Glutamatergic neuron (in vitro differentiated cells): ENCODE measurements at places on chromosomes 7 and 10.

GRCh38 chr10:73205081-73205480 is 37.2 kb downstream of the FAM149B1 start:
- no peak for DNase-seq
- H3K36me3 ChIP-seq = peaks cover 13% of the 10 kb centered on the region
- H3K4me3 ChIP-seq = no peak overlapping the region

DNA sequence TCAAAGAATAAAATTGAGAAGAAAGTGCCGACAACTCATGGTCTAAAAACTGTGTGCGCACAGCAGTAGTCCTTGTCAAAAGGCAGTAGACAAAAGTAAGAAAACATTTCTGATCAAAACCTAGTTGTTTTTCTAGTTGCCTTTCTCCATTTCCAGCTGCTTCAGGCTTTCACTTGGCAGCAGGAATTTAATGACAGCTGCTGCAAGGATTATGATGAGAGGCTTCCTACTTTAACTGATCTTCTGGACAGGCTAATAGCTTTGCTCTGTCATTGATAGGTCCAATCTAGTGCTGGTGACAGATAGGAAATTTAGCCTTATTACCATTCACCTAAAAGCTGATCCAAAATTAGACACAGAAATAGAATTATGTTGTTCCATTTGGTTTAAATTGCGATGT is 110.7 kb upstream of the SEMA3C start:
- DNase-seq = no peak
- H3K27ac ChIP-seq = peak overlapping the region; percentile 34
- H3K36me3 ChIP-seq = no peaks in the 10 kb centered on the region
- H3K27me3 ChIP-seq = no peaks in the 10 kb centered on the region
- H3K4me1 ChIP-seq = peaks cover 13% of the 10 kb centered on the region

- no peaks in the 10 kb centered on the region for H3K36me3 ChIP-seq
- no peak overlapping the region for H3K27ac ChIP-seq
- no peaks in the 10 kb centered on the region for H3K27me3 ChIP-seq
- no peaks in the 10 kb centered on the region for H3K4me1 ChIP-seq
These were observed 387.8 kb downstream of the GRID1 start for GRCh38 chr10:85978566-85979358.

GRCh38 chr7:68276725-68277124 is 1280.1 kb downstream of the TYW1 start:
- no peak for DNase-seq
- H3K36me3 ChIP-seq = no peaks in the 10 kb centered on the region
- no peak overlapping the region for H3K27ac ChIP-seq
- no peak overlapping the region for H3K4me3 ChIP-seq
- H3K27me3 ChIP-seq = no peaks in the 10 kb centered on the region

GRCh38 chr10:77146712-77147336 is 490.8 kb downstream of the KCNMA1 start:
- no peaks in the 10 kb centered on the region for H3K36me3 ChIP-seq
- peaks cover 2% of the 10 kb centered on the region for H3K27me3 ChIP-seq
- no peaks in the 10 kb centered on the region for H3K4me1 ChIP-seq
- no peak for DNase-seq

GRCh38 chr7:128827248-128827958 is 2.8 kb upstream of the FLNC start:
- H3K4me3 ChIP-seq = peak overlapping the region; percentile 63
- DNase-seq = peak; percentile 43
- H3K27me3 ChIP-seq = peaks cover 15% of the 10 kb centered on the region
- H3K27ac ChIP-seq = peak overlapping the region; percentile 86
- no peaks in the 10 kb centered on the region for H3K36me3 ChIP-seq

- peaks cover 12% of the 10 kb centered on the region for H3K4me1 ChIP-seq
- no peak for DNase-seq
- no peak overlapping the region for H3K27ac ChIP-seq
- peaks cover 14% of the 10 kb centered on the region for H3K36me3 ChIP-seq
- no peaks in the 10 kb centered on the region for H3K27me3 ChIP-seq
These were observed 22.3 kb downstream of the BRAF start for GRCh38 chr7:140902303-140902953.

- peaks cover 7% of the 10 kb centered on the region for H3K27me3 ChIP-seq
- H3K27ac ChIP-seq = no peak overlapping the region
- H3K4me3 ChIP-seq = no peak overlapping the region
These were observed 36.2 kb upstream of the MNX1 start for GRCh38 chr7:157046681-157047080.

GRCh38 chr10:131310142-131310541 is 1.4 kb downstream of the TCERG1L start:
- H3K27ac ChIP-seq = no peak overlapping the region
- H3K4me3 ChIP-seq = peak overlapping the region; percentile 77
- H3K4me1 ChIP-seq = no peaks in the 10 kb centered on the region

- no peak overlapping the region for H3K4me3 ChIP-seq
- H3K36me3 ChIP-seq = peaks cover 2% of the 10 kb centered on the region
- DNase-seq = no peak
- no peaks in the 10 kb centered on the region for H3K27me3 ChIP-seq
- H3K27ac ChIP-seq = no peak overlapping the region
These were observed 239.5 kb downstream of the MGMT start for GRCh38 chr10:129706523-129706922.

DNA sequence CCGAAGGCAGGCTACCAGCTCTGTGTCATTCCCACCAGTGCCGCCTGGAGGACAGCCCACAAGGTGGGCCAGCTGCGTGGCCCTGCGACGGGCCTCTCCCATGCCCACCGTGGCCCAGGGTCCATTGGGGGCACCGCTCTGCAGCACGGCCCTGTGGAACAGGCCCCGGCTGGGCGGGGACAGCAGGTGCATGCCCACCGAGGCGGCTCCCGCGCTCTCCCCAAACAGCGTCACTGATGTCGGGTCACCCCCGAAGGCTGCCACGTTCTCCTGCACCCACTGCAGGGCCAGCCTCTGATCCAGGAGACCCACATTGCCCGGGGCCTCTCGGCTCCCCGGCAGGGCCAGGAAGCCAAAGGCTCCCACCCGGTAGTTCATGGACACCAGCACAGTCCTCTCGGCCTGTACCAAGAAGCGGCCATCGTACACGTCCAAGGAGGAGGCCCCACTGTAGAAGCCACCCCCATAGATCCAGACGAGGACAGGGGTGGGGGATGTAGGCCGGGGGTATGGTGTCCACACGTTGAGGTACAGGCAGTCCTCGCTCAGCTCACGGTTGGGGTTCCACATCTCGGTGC is 2.3 kb downstream of the ACHE start:
- H3K27ac ChIP-seq = no peak overlapping the region
- no peak for DNase-seq
- no peak overlapping the region for H3K4me3 ChIP-seq
- H3K36me3 ChIP-seq = no peaks in the 10 kb centered on the region
- H3K27me3 ChIP-seq = peaks cover 17% of the 10 kb centered on the region

DNA sequence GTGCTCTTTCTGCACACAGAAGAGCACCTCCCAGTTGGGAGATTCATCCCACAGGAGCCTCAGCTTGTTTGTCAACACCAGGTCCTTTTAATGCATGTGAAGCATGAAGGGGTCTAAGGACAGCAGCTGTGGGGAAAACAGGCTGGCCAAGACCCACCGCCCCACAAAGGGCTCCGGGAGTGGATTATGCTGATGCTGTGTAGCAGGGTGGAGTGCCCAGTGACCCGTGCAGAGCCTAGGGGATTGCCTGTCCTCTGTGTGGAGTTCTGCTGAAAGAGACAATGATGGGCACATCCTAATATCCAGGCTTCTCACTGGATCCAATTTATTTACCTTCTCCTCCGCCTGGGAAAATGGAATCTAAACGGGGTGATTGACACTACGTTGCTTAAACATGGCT is 74.0 kb downstream of the PIP4K2A start:
- H3K27ac ChIP-seq = no peak overlapping the region
- DNase-seq = peak; percentile 49
- peaks cover 13% of the 10 kb centered on the region for H3K27me3 ChIP-seq
- H3K36me3 ChIP-seq = no peaks in the 10 kb centered on the region
- peaks cover 10% of the 10 kb centered on the region for H3K4me1 ChIP-seq

- peaks cover 9% of the 10 kb centered on the region for H3K36me3 ChIP-seq
- H3K4me3 ChIP-seq = peak overlapping the region; percentile 67
- peak overlapping the region; percentile 82 for H3K27ac ChIP-seq
- DNase-seq = peak; percentile 62
- peaks cover 8% of the 10 kb centered on the region for H3K27me3 ChIP-seq
These were observed 16.5 kb upstream of the TRIM8 start for GRCh38 chr10:102627736-102628293.

- H3K27me3 ChIP-seq = no peaks in the 10 kb centered on the region
- no peaks in the 10 kb centered on the region for H3K36me3 ChIP-seq
- no peak for DNase-seq
- no peak overlapping the region for H3K4me3 ChIP-seq
These were observed 416.5 kb downstream of the MAGI2 start for GRCh38 chr7:79037001-79037400.

GRCh38 chr7:80842022-80842790 is 76.6 kb downstream of the SEMA3C start:
- H3K27me3 ChIP-seq = peaks cover 2% of the 10 kb centered on the region
- no peak overlapping the region for H3K4me3 ChIP-seq
- H3K36me3 ChIP-seq = no peaks in the 10 kb centered on the region
- DNase-seq = no peak
- H3K4me1 ChIP-seq = peaks cover 10% of the 10 kb centered on the region
- H3K27ac ChIP-seq = no peak overlapping the region

GRCh38 chr10:58827381-58827780 is 314.7 kb downstream of the BICC1 start:
- no peak overlapping the region for H3K4me3 ChIP-seq
- H3K4me1 ChIP-seq = no peaks in the 10 kb centered on the region
- DNase-seq = no peak
- no peaks in the 10 kb centered on the region for H3K36me3 ChIP-seq

- H3K36me3 ChIP-seq = no peaks in the 10 kb centered on the region
- H3K4me3 ChIP-seq = peak overlapping the region; percentile 0
- peak overlapping the region; percentile 88 for H3K27ac ChIP-seq
- H3K27me3 ChIP-seq = no peaks in the 10 kb centered on the region
- peaks cover 31% of the 10 kb centered on the region for H3K4me1 ChIP-seq
- no peak for DNase-seq
These were observed 556.3 kb downstream of the GRM8 start for GRCh38 chr7:126696256-126697038.

DNA sequence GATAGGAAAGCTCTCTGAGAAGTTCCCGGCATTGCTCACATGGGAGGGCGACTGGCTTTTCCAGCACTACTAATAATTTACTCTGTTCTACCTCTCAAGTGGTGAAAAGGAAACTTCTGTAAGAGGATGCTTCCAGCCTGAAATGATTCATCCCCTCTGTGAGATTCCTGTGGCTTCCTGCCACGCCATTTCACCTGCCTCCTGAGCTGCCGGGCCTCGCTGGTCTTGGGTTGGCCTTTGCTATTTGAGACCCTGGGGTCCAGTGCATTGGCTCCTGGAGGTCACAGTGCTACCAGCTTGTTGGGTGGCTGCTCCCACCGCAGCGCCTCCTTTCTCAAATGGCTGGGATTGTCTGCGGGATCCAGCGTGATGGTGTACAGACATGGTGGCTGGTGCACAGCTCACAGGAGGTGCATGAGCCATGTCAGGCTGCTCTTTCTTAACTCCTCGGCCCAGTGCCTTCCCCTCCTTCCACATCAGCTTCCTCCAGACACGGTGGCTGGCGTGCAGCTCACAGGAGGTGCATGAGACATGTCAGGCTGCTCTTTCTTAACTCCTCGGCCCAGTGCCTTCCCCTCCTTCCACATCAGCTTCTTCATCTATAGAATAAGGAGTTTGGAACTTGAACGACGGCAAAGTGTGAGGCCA is 42.9 kb upstream of the PCBD1 start:
- H3K4me3 ChIP-seq = no peak overlapping the region
- H3K27ac ChIP-seq = no peak overlapping the region
- peaks cover 6% of the 10 kb centered on the region for H3K27me3 ChIP-seq
- H3K4me1 ChIP-seq = no peaks in the 10 kb centered on the region

DNA sequence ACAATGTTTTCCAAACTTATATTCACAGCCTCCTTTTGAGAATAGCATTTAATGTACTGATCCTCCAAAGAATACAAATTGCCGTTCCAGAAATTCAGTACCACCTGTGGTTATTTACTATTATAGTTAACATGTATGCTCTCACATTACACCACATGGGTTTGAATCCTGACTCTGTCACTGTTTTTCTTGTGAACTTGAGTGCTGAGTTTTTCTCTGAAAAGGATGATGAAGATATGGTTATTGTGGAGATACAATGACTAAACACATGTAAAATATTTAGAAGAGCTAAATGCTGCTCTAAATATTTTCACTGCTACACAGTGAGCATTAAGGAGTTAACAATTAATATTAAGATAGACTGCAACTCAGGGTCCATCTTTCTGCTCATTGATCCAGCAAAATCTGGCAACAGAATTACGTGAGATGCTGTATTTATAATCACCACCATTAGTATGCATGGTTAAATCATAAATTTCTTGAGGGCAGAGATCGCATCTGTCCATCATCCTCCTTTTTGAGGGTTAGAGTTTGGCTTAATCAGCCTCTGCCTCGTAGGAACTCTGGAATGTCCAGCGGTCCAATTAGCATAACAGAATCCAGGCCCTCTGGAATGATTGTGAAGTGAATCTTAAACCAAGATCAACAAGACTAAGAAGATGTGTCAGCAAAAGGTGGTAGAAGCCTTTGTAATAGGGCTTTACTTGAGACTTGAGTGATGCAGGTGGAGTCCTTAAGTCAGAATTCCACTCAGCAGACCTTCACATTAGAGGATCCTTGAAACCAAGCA is 152.8 kb downstream of the MACC1 start:
- peaks cover 5% of the 10 kb centered on the region for H3K36me3 ChIP-seq
- no peaks in the 10 kb centered on the region for H3K27me3 ChIP-seq
- no peak overlapping the region for H3K4me3 ChIP-seq
- H3K27ac ChIP-seq = no peak overlapping the region
- H3K4me1 ChIP-seq = peaks cover 8% of the 10 kb centered on the region

DNA sequence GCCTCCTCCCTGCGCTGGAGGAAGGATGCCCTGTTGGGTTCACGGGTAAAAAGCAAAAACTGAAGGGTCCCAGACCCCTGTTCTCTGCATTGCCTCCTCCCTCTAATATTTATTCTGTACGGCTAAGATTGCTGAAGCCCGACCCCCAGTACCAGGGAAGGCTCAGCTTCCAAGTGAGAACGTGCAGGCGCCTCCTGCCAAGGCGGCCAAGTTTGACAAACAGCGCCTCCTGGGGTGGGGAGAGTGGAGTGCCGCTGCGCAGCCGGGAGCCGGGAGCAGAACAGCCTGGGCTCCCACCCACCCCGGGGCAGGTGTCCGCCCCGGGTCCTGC is 4.7 kb upstream of the EBF3 start:
- no peaks in the 10 kb centered on the region for H3K36me3 ChIP-seq
- H3K4me1 ChIP-seq = peaks cover 22% of the 10 kb centered on the region
- peaks cover 26% of the 10 kb centered on the region for H3K27me3 ChIP-seq
- no peak overlapping the region for H3K4me3 ChIP-seq
- no peak overlapping the region for H3K27ac ChIP-seq

- H3K4me3 ChIP-seq = no peak overlapping the region
- H3K27me3 ChIP-seq = peaks cover 7% of the 10 kb centered on the region
- no peak for DNase-seq
- peaks cover 2% of the 10 kb centered on the region for H3K4me1 ChIP-seq
- no peak overlapping the region for H3K27ac ChIP-seq
These were observed 15.2 kb downstream of the MYO1G start for GRCh38 chr7:44963364-44964290.

- H3K36me3 ChIP-seq = peaks cover 1% of the 10 kb centered on the region
- no peak for DNase-seq
- H3K4me3 ChIP-seq = no peak overlapping the region
- H3K27me3 ChIP-seq = no peaks in the 10 kb centered on the region
- H3K4me1 ChIP-seq = no peaks in the 10 kb centered on the region
These were observed 48.4 kb upstream of the CUL1 start for GRCh38 chr7:148650232-148650858.
